ENCODE measurements at places on chromosomes 16 and 17.

DNA sequence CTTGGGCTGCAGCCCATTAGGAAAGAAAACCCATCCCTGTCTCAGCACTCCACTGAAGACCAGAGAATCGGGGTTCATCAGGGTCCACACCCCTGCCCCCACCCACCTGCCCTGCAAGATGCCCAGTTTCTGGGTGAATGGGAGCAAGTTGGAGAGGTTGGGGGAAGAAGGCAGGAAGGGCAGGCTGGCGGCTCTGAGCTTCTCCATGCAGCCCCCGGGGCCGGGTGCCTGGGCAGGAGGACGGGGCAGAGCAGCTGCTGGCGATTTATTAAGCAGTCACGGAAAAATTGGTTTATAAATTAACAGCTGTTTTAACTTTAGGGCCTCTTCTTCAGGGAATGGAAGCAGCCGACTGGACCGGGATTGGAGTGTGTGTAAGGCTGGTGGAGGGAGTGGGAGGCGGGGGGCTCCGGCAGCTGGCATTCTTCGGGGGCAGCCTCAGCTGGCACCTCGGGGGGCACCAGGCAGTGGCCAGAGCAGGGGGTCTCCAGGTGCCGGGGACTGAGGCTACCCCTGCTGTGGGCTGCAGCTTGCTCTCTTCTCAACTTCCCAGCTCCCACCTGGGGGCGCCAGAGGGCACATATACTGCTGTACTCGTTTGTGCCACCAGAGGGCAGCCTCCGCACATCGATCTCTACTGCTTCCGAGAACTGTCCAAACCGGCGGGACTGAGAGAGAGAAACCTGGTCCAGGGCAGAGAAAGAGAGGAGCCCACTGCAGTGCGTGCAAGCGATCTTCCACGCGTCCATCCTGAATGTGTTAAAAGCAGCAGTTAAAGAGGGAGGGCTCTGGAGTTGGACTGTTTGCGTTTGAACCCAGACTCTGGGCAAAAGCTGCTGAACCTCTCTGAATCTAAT, 5.0 kb upstream of the PPP1R1B start:
- peak; percentile 74 for DNase-seq

GRCh38 chr17:7744416-7744815, 26.9 kb downstream of the DNAH2 start:
- no peak for DNase-seq

GRCh38 chr16:88427376-88427775, 25.7 kb upstream of the ZFPM1 start:
- DNase-seq, result no peak

DNA sequence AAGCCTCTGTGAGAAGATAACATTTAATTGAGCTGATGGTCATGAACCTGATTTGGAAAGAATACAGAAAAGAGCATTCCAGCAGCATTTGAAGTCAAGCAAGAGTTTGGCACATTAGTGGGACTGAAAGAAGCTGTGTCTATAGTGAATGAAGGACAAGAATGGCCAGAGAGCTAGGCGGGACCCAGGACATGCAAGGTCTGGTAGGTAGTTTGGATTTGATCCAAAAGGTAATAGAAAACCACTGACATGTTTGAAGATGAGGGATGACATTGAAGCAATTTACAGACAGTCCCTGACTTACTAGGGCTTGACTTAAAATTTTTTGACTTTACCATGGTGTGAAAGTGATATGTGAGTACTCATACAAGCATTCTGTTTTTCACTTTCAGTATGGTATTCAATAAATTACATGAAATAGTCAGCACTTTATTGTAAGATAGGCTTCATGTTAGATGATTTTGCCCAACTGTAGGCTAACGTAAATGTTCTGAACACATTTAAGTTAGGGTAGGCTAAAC, 7.6 kb downstream of the CYB5B start:
- DNase-seq, result no peak

- no peak for DNase-seq
These were observed 25.4 kb downstream of the BMERB1 start for GRCh38 chr16:15459791-15460190.

DNA sequence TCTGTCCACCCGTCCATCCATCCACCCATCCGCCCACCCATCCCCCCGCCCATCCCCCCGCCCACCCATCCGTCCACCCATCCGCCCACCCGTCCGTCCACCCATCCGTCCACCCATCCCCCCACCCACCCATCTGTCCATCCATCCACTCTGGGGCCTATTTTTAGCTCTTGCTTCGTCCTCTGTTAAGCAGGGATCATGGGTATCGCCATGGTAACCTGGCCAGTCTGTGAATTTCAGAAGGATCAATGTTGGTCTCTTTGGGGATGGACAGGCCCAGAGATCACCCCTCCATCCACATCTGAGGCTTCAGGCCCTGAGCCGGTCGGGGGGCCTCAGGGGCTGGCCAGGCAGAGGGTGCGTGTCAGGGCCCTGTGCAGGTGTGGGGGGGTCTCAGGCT, 15.2 kb upstream of the DPEP1 start:
- no peak for DNase-seq

- no peak for DNase-seq
These were observed 5.0 kb upstream of the ADGRG1 start for GRCh38 chr16:57623251-57624043.

- no peak for DNase-seq
These were observed 39.9 kb downstream of the DHRS7B start for GRCh38 chr17:21166595-21167210.

GRCh38 chr17:38559880-38560230, 45.9 kb downstream of the SRCIN1 start:
- no peak for DNase-seq

DNA sequence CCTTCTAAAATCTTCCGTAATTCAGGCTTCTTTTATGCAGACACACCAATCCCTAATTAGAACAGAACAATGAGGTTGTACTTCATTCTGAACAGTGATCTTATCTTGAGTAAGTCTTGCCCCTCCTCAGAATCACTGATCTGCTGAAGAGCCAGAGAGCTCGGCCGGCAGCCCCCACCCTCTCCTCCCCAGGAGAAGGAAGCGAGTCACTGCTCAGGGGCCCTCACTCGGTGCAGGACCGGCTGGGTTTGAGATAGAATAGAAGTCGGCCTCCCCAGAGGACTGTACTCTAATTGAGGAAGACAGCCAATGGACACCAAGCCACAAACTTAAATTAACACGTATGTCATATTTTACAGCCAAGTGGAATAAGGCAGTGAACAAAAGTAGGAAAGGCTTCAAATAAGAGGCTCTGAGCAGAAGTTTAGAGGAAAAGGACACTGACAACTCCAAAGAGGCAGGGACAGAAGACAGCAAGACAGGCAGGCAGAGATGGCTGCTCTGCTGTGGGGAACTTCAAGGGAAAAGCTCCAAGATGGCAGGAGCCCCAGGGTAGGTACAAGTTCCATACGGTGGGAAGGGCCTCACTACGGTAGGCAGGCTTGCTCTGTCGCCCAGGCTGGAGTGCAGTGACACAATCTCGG, 18.6 kb downstream of the CREBBP start:
- DNase-seq, result peak; percentile 37

DNA sequence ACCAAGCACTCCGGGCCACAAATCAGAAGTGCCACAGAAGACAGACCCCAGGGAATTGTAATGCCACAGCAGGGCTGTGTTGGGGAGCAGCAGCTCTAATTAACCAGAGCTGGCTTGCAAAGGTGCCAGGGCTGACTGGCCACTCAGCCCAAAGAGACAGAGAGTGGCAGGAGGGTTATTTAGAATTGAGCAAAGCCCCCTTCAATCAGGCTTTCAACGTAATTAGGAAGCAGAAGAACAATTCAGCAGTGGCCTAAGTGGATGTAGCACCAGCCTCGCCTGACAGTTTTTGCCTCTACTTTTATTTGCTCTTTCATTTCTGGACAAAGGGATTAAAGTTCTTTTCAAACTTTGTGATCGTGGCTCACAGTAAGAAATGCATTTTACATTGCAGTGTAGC, 278.3 kb upstream of the IRX3 start:
- no peak for DNase-seq

DNA sequence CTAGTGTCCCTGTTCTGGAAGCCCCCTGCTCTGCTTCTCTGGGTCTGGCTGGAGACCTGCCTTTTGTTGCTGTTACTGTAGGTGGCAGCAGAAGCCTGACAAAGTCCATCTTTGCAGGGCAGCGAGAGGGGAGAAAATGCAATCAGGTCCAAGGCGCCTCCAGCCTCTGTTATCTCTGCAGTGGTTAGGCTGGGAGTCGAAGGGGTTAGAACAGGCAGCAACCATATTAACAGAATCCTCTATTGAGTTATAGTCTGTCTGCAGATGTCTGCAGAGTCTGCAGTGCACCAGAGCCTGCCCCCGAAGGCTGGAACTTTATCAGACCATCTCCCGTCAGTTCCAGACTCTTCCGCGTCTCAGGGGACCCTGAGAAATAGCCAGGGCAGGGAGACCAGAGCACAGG, 404.9 kb upstream of the EEF2KMT start:
- no peak for DNase-seq

- DNase-seq, result no peak
These were observed 22.6 kb upstream of the KIFC3 start for GRCh38 chr16:57824888-57825287.

GRCh38 chr16:76913046-76913445, 277.9 kb upstream of the MON1B start:
- no peak for DNase-seq

GRCh38 chr17:76329664-76330063, 21.6 kb upstream of the QRICH2 start:
- no peak for DNase-seq

DNA sequence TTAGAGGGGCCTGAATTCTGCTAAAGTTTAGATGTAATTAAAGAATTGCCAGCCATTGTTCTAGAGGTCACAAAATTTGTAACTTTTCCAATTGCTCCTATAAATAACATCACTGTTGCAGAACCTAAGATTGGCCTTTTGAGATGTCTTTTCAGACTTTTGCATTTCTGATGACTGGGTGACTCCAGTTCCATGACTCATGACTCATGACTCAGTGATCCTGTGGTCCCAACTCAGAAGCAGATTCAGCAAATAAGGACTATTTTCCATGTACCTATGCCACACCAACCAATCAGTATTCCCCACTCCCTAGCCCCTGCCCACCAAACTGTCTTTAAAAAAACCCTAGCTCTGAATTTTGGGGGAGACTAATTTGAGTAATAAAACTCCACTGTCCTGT, 740.9 kb downstream of the CDH8 start:
- DNase-seq, result no peak
